ENCODE measurements at places on chromosomes 7 and 10.

DNA sequence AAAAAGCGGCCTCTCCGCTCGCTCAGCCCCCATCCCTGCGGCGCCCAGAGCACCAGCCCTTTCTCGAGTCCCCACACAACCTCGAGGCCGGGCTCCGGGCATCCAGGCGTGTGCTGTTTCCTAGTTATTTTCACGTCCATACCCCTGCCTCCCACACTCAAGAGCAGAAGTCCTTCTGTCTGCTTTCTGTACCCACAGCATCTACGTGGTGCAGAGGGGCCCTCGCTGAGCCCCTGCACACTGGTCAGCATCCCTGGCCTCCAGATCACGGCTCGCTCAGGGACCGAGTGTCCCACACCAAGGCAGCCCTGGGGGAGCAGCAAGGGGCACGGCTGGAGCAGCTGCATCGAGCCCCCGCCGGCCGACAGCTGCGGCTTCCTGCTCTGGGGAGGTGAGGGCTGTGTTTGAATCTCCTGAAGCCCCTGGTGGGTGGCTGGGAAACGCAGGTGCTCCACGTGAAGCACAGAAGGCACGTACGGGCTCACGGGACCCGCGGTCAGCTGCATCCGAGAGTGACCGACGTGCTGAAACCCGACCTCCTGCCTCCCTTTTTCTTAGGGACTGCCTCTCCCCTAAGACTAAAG is 333.1 kb downstream of the DNAJB6 start:
- DNase-seq = no peak

- peak; percentile 33 for DNase-seq
These were observed 133.5 kb downstream of the BUB3 start for GRCh38 chr10:123287594-123288247.

DNA sequence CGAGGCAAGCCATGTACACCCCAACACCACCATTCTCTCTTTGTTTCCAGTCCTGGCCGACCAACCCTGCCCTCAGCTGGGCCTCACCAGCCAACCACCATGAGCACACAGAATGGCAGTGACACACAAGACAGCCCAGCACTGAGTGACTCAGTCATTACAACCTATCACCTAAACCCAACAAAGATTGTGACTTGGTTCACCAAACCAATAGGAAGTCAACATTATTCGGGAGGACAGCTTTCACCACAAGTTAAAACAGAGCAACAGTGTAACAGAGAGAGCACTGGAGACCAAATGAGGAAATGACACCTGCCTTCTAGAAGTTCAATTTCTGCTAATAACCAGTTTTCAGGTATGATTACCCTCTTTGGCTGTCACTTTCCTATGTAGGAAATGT is 72.1 kb downstream of the DNMBP start:
- no peak for DNase-seq

DNA sequence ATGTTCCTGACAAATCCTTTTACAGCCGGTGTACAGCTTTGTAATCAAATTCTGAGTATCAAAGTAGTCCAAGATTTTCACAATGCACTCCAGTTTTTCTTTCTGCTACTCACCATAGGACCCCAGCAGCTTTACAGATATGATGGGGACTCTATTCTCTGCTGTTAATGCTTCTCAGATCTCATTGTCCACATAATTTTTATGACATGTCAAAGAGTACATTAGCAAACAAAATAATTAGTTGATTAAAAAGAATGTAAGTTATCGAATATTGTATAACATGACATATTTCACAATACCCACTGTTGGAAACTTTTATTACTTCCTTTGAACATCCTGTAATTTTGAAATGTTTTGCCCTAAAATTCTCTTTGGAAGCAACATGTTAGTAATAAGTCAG is 81.4 kb upstream of the KIAA1217 start:
- no peak for DNase-seq

DNA sequence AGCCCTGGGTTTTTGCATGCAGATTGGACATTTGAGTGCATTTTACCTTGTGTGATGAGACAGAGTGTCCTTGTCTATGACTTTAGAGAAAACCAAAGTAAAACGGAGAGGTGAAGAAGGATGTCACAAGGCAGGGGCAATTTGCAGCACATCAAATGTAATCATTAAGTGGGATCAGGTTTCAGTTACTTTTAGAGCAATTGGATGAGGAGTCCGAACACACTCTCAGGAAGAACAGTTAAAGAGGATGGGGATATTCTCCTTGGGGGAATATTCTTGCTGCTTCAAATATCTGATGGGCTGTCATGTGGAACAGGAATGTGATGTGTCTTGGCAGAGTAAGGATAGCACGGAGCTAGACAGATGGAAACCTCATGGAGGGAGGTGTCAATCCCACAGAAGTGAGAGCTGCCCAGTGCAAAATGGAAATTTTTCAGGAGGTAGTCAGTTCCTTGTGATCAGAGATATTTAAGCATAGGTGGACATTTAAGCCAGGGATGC is 757 bp downstream of the RAB19 start:
- DNase-seq = no peak

GRCh38 chr10:8369666-8370065 is 315.2 kb downstream of the GATA3 start:
- no peak for DNase-seq

DNA sequence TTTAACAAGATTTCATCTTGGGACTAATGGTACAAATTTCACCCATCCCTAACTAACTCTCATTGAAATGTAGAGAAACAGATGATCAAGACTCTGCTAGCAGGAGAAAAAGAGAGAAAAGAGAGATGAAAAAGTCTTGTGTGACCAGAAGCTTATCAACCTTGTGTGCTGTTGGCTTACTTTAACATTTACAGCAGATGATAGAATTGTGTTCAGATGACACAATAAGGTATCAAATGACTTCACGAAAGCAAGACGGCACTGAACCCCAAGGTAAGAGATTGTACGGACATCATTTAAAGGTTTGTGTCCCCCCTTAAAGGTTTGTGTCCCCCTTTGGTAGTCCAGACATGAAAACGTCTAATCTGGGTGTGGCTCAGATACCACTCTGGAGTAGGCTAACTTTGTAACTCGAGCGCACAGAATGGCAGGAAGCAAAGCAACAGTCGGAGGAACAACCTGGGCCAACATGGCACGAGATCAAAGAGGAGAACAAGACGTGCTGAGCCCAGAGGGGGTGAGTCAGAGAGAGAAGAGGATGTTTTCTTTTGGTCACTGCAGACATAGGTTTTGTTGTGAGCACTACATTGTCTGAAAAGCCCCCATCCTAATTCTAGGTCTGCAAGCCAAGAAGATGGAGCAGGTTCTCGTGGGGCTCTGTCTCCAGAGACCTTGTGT is 10.4 kb upstream of the LMBR1 start:
- DNase-seq = no peak

DNA sequence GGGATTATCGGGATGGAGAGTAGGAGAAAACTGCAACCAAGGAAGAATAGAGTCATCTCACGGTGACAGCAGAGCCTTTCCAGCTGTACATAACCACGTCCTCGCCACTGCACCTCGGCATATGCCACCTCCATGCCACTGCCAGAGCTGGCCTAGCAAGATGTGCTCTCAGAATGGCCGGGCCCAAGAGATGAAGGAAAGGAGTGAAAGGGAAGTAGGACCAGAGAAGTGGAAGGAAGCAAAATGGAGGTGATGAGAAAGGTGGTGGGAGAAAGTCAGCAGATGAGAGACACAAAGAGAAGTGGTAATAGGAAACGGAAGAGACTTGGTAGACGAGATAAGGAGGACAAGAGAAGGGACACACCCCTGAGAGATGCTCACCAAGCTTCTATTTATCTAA is 8.0 kb upstream of the CALU start:
- DNase-seq = no peak

- DNase-seq = no peak
These were observed 33.4 kb downstream of the OGDH start for GRCh38 chr7:44639671-44640321.

DNA sequence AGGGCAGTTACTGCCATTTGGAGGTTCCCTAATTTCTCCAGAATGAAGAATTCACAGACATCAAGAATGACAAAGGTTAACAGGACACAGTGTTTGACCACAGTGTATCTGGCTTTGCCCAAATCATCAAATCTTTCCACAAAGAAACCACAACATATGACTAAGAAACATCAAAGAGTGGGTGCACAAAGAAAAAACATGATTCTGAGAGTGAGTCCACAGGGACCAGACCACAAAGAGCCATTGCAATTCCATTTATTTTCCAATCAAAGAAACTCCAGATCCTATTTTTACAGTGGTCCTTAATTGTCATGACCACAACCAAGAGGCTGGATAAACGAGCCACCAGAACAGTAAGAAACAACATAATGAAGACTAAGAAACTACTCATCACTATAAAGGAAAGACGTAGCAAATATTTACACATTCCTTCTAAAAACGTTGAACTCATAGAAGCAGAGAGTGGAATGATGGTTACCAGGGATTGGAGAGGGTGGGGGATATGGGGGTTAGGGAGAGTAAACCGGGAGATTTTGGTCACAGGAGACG is 286.5 kb downstream of the DOCK4 start:
- DNase-seq = no peak

DNA sequence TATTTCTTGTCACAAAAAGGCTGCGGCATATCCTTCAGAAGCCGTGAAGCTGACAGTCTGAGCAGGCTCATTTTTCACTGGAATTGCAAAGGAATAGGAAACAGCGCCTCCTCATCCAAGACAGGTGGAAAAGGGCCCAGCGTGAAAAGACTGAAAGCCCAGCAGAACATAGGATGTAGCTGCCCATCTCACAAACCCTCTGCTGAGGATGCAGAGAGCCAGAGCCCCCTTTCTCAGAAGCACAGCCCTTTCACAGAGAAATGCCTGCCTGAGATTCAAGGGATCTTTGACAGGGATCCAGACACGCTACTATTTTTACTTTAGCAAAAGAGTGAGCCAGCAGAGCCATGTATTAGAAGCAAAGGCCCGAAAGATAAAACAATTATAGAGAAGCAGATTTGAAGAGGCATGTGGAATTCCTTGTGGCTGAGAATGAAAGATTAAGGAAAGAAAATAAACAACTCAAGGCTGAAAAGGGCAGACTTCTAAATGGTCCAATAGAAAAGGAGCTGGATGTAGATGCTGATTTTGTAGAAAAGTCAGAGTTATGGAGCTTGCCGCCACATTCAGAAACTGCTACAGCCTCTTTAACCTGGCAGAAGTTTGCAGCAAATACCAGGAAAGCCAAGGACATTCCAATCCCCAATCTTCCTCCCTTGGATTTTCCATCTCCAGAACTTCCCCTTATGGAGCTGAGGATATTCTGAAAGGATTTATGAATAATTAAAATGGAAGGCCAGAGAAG is 36.9 kb downstream of the GDI2 start:
- DNase-seq = no peak

DNA sequence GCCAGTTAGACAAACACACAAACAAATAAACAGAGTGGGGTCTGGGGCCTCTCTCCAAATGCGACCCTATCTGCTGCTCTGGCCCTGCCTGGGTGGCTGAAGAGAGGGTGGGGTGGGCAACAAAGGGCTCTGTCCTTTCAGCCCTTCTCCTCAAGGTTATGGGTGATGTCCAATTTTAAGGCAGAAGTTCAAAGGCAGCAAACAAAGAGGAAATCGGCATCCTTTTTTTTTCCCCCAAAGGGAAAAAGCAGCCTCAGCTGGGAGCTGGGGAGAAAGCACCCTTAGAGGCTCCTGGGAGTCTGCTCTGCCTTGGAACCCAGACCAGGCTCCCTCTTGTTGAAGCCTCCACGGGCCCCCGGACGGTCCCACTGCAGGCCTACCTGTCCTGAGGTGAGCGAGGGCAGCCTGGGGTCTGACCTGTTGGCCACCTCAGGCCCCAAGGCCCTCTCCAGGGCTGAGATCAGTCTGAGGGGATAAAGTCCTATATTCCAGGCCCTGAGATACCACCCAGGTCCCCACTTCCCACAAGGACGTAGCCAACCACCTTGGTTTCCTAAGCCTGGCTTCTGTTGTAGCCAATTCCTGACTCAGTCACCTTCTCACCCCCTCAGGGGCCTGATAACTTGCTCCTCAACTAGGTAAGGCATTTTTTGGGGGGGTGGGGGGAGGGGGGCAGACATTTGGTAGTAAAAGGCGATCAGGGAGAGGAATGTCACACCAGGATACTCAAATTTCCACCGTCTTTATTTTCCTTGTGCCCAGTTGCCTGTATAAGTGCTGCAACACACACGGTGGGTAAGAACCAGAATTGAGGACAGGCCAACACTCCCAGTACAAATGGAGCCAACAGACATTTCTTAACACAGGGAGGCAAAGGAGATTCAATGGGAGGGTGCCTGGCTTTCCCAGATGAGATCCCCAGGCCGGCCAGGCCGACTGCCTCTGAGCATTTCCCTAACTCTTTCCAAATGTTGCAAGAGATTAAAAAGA is 4.3 kb downstream of the HOXA11 start:
- no peak for DNase-seq

DNA sequence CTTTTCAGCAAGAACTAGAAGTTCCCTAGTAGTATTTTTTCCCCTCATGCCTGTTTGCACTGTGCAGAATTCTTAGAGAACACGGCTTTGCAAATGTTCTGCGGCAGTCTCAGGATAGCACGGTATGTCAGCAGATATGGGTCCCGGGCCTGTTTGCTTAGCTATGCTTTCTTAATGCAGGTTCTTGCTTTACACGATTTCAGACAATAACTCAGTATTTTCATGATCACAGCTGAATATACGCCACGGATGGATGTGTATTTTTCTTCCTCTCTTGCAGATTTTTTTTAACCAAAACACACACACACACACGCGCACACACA is 137.3 kb downstream of the HECW1 start:
- DNase-seq = no peak

- no peak for DNase-seq
These were observed 24.2 kb upstream of the PRKAG2 start for GRCh38 chr7:151900986-151901621.

GRCh38 chr10:77959384-77959783 is 32.8 kb upstream of the DLG5 start:
- no peak for DNase-seq

DNA sequence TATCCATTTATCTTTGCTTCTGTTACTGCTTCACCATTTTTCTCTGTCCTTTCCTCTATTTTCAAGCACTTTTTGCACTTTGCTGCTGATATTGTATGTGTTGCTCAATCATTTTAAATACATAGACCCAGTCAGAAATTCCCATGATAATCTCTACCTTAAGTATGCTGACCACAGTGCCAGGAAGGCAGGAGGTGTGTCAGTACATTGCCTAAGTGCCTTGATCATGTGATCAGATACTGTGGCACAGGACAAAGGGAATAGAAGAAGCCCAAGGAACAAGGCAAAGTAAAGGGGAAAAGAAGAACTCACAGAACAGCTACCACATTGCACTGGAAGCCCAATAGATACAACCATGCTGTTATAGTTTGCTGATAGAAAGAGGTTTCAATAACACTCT is 53.7 kb upstream of the CD36 start:
- DNase-seq = no peak

- no peak for DNase-seq
These were observed 468.2 kb upstream of the LRRTM3 start for GRCh38 chr10:66457629-66458028.
